ENCODE measurements at places on chromosomes 1 and 21. TPM values are rescaled to one million over a fixed set of nuclear protein-coding genes. Genes with fewer than 3 reads are reported as not detected.

DNA sequence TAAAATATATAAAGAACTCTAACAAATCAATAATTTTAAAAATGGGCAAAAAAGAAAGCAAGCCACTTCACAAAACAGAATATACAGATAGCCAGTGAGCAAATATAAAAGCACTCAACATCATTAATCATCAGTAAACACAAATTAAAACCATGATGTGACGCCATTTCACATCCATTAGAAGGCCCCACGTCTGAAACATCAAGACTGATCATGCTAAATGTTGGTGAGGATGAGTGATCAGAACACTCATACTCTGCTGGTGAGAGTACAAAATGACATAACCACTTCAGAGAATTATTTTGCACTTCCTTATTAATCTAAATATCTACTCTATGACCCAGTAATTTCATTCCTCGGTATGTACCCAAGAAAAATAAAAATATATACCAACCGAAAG lies 512.2 kb upstream of the NR5A2 start:
- H3K4me3 ChIP-seq, result no peak overlapping the region
- no peaks in the 10 kb centered on the region for H3K27me3 ChIP-seq
- H3K27ac ChIP-seq, result no peak overlapping the region
- no peak for DNase-seq
- H3K4me1 ChIP-seq, result no peaks in the 10 kb centered on the region
- no peaks in the 10 kb centered on the region for H3K36me3 ChIP-seq

- no peaks in the 10 kb centered on the region for H3K36me3 ChIP-seq
- H3K4me3 ChIP-seq, result no peak overlapping the region
- H3K4me1 ChIP-seq, result no peaks in the 10 kb centered on the region
These were observed 42.5 kb downstream of the PTPRF start for GRCh38 chr1:43573066-43573800.

DNA sequence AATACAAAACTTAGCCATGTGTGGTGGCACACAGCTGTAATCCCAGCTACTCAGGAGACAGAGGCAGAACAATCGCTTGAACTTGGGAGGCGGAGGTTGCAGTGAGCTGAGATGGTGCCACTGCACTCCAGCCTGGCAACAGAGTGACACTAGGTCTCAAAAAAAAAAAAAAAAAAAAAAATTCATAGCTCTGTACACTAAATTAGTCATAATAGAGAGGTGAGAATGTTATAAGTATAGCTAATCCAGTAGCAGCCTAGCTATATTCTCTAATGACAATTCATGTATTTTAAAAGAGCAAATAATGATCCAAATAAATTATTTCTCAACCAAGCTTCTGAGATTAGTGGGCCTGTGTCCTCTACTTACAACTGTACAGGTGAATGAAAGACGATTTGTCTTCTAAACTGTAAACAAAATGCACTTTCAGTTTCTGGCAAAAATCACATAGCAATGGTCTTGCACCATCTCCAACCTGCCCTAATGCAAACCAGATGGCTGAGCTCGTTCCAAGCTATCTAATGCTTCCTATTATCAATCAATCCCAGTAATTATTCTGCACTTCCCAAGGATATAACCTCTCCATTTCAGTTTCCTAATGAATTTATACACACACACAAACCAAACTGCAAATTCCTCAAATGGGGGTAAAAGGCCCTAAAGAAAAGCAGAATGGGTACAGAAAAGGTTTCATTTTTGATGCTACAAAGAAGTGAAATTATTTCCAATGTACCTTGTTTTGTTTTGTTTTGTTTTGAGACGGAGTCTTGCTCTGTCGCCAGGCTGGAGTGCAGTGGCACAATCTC lies 56.5 kb downstream of the GATAD2B start:
- peak; percentile 74 for DNase-seq
- no peaks in the 10 kb centered on the region for H3K36me3 ChIP-seq
- no peaks in the 10 kb centered on the region for H3K27me3 ChIP-seq
- peaks cover 12% of the 10 kb centered on the region for H3K4me1 ChIP-seq
- H3K4me3 ChIP-seq, result no peak overlapping the region

DNA sequence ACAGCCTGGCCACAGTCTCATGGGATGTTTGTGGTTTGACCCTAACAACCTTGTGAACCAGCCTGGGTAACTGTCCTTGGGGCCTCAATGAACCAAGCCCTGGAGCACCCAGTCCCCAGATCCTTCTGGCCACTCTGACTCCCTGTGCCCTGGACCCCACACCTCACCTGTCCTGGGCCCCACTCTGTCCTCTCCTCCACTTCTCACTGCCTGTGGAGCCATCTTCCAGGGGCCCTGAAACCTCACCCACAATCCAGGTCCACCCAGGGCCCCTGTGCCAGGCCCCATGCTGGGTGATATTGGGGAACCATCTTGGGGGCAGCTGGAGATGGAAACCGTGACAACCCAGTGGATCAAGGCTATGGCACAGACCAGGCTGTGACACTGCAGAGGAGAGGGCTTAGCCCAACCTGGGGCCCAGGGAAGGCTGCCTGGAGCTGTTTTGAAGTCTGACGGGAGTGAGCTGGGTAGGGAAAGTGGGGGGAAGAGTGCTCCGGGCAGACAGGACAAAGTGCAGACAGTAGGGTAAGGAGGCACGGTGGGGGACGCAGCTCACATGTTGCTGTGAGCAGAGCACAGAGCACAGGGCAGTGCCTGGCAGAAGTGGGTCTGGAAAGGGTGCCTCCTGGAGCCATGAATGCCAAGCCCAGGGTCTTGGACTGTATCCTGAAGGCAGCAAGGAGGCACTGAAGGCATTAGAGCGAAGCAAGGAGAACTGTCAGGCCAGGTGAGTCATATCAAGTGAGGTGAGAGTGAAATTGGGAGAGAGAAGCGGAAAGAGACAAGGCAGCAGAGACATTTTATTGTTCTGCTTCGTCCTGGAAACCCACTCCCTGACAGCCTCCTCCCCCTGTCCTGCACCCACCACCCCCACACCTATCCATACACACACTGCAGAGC lies 12.1 kb upstream of the LRP8 start:
- no peak overlapping the region for H3K27ac ChIP-seq
- no peak for DNase-seq
- peaks cover 5% of the 10 kb centered on the region for H3K4me1 ChIP-seq
- H3K4me3 ChIP-seq, result no peak overlapping the region

GRCh38 chr1:88089961-88090360 lies 594.1 kb upstream of the PKN2 start:
- H3K36me3 ChIP-seq, result no peaks in the 10 kb centered on the region
- H3K27ac ChIP-seq, result no peak overlapping the region
- no peaks in the 10 kb centered on the region for H3K27me3 ChIP-seq
- H3K4me1 ChIP-seq, result no peaks in the 10 kb centered on the region
- DNase-seq, result no peak

- 0 out of 2 replicates have a peak, but pooled peaks cover 8% of the 10 kb centered on the region for H3K36me3 ChIP-seq
- DNase-seq, result peak; percentile 80
- no peak overlapping the region for H3K4me3 ChIP-seq
- H3K27ac ChIP-seq, result peak overlapping the region; percentile 41
- H3K4me1 ChIP-seq, result peaks cover 65% of the 10 kb centered on the region
These were observed 131.0 kb downstream of the TGFBR3 start for GRCh38 chr1:91754816-91755580.

GPR52 gene
- polyA plus RNA-seq, result not detected

IFFO2 gene
- polyA plus RNA-seq, result 1.1 TPM

GRIK1 gene
- not detected for polyA plus RNA-seq

- DNase-seq, result no peak
- no peak overlapping the region for H3K27ac ChIP-seq
- no peaks in the 10 kb centered on the region for H3K36me3 ChIP-seq
- H3K4me3 ChIP-seq, result no peak overlapping the region
- no peaks in the 10 kb centered on the region for H3K27me3 ChIP-seq
- peaks cover 8% of the 10 kb centered on the region for H3K4me1 ChIP-seq
These were observed 37.0 kb downstream of the SERBP1 start for GRCh38 chr1:67393240-67393639.

FLG gene
- 1.7 TPM for polyA plus RNA-seq

KCNK1 gene
- 4.2 TPM for polyA plus RNA-seq

GRCh38 chr1:8370046-8370881 lies 52.4 kb downstream of the SLC45A1 start:
- peak; percentile 13 for DNase-seq
- peaks cover 48% of the 10 kb centered on the region for H3K4me1 ChIP-seq
- peaks cover 10% of the 10 kb centered on the region for H3K36me3 ChIP-seq

PCNX2 gene
- polyA plus RNA-seq, result 5.0 TPM

DNA sequence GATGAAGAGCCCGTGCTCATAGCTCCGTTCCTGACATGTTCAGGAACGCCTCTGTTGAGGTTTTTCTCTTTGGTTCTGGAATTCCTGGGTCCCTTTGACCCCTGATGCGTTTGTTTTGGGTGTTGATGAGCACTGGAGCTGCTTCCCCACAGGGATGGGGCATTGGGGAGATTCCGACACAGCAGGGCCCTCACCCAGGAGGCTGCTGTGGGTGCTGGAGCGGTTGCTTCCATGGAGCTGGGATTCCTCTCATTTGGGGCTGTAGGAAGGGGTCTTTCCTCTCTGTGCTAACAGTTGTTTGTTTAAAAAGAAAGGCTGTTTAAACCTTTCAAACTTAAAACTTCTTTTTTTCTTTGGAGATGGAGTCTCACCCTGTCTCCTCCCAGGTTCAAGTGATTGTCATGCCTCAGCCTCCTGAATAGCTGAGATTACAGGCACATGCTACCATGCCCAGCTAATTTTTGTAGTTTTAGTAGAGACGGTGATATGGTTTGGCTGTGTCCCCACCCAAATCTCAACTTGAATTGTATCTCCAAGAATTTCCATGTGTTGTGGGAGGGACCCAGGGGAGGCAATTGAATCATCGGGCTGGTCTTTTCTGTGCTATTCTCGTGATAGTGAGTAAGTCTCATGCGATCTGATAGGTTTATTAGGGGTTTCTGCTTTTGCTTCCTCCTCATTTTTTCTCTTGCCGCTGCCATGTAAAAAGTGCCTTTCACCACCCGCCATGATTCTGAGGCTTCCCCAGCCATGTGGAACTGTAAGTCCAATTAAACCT lies 48.9 kb downstream of the SKI start:
- H3K36me3 ChIP-seq, result no peaks in the 10 kb centered on the region
- no peaks in the 10 kb centered on the region for H3K27me3 ChIP-seq
- no peak overlapping the region for H3K4me3 ChIP-seq
- peak; percentile 80 for DNase-seq

FMO5 gene
- polyA plus RNA-seq, result 1.2 TPM

Measured in GM23248 (cell line).